ENCODE measurements at places on chromosomes 7 and 10. TPM values are rescaled to one million over a fixed set of nuclear protein-coding genes. Genes with fewer than 3 reads are reported as not detected.

The CPED1 gene
- 1.7 TPM for total RNA-seq

The HTR5A gene
- not detected for total RNA-seq

The POLR2J gene
- total RNA-seq, result 57.5 TPM

The HTR7 gene
- total RNA-seq, result 24.9 TPM

- DNase-seq, result peak; percentile 81
These were observed 59.7 kb downstream of the PROSER2 start for GRCh38 chr10:11882646-11883375.

DNA sequence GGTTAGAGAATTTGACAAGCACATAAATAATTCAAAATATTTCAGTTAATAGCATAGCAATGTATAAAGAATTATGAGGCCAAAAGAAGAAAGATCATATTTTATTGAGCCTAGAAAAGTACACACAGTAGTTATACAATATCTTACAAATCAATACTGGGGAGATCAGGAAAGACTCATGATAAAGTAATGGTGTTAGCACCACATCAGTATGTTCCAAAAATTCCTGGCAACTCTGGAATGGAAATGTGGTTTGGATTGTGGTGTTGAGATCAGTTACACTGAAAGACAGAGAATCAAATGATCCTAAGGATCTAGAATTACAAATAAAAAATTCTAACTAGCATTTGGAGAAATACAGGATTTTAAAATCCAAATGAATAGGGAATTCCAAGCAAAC, 420.5 kb upstream of the CNTNAP2 start:
- DNase-seq, result no peak

DNA sequence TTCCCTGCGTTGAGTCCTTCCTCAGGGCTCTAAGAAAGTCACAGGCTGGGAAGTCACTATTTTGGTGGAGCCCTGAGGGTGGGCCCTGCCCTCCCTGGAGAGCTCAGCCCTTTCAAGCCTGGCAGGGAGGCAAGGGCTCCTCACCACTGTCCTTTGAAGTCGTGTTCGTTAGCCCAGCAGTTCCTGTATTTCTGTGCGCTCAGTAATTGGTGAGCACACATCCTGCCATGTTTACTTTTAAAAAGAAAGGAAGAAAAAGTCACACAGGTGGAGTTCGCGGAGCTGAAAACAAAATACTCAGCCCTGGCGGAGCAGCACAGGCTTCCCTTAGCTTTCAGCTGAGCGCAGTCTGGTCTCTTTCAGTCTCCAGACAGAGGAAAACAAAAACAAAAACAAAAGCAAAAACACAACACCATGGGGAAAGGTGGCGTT, 37.1 kb downstream of the PRKCQ start:
- DNase-seq, result no peak

- DNase-seq, result peak; percentile 66
These were observed 119.4 kb upstream of the STK17A start for GRCh38 chr7:43463401-43463980.

DNA sequence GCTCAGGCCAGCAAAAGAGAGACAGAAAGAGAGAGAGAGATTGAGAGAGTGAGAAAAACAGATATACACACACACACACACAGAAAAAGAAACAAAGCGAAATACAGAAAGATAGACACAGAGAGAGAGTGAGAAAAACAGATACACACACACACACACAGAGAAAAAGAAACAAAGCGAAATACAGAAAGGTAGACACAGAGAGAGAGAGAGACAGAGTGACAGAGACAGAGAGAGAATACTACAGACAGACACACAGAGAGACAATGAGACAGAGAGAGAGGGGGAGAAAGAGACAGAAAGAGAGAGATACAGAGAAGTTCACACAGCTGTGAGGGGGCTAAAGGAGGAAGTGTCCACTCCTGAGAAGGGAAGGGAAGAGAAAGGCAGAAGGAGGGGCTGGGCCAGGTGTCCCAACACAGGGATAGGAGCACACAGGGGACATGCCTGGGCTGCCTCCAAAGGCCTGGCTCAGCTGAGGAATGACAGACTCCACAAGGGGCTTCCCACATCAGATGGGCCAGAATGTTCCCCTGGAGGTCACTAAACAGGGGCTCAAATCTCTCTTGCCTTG, 4.3 kb downstream of the GCK start:
- no peak for DNase-seq

DNA sequence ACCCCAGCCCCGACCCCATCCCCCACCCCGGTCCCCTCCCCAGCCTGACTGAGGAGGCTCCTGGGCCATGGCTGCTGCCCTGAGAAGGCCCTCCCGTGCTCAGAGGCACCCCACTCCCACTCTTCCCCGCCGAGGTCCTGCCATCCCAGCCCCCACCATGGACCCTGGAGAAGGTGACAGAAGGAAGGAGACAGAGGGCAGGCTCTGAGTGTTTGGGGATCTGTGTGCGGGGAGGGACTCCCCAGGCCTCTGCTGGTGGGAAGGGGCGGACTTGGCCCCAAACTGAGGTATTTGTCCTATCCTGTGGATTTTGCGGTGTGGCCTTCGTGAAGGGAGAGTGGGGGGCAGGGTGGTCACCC, 53.4 kb downstream of the PWWP2B start:
- no peak for DNase-seq

DNA sequence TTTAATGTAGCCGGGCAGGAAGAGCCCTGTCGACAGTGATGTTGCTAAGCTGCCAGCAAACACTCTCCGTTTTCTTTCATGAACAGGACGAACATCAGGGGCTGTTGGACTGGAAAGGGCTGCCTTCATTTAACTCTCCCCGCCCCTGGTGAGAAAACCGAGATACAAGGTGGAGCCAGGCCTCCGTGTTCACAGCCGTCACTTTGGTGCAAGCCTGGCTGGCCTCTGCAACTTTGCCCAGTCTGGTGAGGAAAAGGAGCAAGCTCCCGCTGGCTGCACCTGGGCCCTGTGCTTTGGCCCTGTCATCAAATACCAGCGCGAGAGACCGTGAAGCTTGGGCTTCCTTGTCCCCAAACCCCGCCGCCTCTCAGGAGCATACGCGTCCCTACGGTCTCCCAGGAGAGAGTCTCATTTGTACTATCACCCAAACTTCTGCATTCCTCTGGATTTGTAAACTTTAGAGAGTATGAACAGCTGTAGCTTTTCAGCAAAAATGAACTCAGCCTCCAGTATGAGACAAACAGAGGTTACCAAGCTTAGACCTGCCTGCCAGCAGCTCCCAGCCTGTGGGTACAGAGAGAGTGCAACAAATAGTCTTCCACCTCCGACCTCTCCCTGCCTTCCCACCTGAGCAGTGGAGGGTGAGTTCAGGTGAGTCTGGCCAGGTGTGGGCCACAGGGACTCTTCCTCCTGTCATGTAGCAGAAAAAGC, 445.3 kb upstream of the MGMT start:
- no peak for DNase-seq

DNA sequence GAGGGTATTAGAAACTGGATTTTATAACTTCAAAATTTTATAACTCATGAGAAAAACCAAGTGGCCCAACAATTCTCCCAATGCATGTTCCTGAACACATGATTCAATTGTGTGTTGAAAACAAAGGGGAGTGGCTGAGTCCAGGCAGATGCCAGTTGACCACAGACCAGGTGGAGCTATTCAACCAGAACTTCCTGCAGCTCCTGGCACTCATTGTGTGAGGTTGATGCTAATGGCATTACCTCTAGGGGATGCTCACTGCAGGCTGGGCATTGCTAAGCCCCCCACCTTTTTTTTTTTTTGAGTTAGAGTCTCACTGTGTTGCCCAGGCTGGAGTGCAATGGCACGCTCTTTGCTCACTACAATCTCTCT, 20.3 kb downstream of the MYOF start:
- peak; percentile 86 for DNase-seq

- DNase-seq, result no peak
These were observed 18.8 kb downstream of the UNC5B start for GRCh38 chr10:71231206-71231605.

DNA sequence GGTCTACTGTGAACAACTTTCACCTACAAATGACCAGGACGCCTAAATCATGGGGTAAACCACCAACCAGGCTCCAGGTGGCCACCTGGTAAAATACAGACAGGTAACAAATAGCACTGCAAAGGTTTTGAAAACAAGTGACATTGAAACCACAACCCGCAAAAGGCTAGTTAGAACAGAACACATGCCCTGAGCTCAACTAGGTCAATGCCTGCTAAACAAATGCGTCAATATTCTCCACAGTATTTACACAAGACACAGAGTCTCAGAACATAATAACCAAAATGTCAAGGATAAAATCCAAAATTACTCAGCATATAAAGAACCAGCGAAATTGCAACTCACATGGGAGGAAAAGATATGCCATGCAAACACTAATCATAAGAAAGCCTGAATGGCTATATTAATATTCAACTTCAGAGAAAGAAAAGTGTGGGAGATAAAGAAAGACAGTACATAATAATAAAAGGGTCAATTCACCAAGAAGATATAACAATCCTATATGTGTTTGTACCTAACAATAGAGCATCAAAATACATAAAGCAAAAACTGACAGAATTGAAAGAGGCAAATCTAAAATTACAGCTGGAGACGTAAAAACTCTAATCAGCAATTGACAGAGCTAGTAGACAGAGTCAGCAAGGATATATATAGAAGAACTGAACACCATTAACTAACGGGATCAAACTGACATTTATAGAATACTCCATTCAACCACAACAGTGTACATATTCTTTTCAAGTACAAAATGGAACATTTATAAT, 47.6 kb downstream of the SMURF1 start:
- DNase-seq, result peak; percentile 81

GRCh38 chr7:29095631-29096445, 50.5 kb downstream of the CPVL start:
- DNase-seq, result peak; percentile 21

DNA sequence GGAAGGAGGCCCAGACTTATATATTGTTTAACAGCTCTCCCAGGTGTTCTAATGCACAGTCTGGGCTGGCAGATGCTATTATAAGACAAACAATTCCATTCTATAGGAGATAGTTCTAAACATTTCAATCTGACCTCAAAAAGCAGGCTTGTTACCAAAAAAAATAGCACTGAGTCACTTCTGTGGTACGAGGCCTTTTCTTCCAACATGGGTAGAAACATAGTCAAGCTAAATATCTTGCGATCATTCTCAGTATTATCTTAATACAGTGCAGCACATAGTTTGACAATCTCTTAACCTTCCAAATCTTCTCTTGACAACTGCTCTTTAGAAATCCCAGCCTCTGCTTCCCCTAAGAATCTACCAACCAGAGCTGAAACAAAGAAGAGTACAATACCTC, 46.6 kb upstream of the MKX start:
- DNase-seq, result no peak

All from mammary epithelial cell (primary cell).